Heart right ventricle (tissue), 16 donors: ENCODE measurements at places on chromosomes 6 and 20.

DNA sequence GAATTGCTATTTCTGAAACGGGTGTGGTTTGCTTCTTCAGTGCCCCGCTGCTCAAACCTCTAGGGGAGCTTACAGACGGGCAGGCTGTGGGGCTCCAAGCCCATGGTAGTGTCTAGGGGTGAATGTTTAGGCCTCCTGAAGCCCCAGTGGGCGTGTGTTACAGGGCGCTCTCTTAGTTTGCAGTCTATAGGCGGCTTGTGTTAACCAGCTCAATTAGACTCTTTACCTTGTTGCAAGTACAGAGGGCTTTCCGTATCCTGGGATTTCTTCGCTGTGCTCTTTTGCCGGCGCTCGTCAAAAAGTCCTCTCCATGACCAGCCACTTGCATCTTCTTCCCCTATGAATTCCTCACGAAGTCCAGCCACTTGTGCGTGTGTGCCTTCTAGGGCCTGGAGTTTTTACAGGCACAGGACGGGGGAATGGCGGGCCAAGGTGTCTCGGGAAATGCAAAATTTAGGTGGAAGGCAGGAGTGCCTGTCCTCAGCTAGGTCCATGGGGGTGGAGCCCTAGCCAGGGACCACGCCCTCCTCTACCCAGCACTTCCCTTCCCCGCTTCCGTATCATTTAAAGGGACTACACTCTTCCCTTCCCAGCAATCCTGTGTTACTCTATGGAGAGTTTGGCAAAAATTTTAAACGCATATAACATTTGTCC, 94.5 kb downstream of the HTR1B start:
- DNase-seq: peak; percentile 18

GRCh38 chr6:42200035-42200434, 5.3 kb upstream of the GUCA1B start:
- DNase-seq: no peak

DNA sequence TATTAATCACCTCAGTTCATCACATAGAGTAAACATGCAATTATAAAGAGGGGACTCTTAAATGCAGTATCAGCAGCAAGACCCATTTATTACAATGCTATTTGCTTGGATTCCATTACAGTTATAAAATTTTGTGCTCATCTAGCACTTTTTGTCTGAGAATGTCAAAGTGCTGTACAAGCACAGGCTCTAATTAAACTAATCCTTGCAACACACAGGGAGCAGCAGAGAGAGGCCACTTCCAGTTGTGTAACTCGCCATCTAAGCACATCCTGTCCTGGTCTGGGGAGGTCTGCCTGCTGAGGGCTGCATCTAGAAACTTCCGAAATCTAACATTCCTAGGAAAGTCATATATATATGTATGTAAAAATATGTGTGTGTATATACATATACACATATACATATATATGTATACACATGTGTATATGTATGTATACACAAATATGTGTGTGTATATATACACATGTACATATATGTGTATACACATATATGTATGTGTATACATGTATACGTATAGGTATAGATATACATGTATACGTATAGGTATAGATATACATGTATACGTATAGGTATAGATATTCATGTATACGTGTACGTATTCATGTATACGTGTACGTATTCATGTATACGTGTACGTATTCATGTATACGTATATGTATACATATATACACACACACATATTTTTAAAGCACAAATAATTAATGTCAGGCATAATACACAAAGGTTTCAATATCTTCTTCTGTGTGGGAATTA, 136.4 kb upstream of the JARID2 start:
- no peak for DNase-seq

DNA sequence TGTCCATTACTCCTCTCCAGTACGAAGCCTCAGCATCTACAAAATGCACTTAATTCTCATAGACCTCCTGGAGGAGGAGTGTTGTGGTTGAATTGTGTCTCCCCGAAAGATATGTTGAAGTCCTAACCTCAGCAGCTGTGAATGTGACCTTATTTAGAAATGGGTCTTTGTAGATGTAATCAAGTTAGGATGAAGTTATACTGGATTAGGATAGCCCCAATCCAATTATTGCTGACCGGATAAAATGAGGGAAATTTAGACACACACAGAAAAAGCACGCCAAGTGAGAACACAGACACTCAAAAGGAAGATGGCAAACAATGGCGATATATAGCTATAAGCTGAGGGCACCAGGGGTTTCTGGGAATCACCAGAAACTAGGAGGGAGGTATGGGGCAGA, 64.2 kb upstream of the FAM184A start:
- DNase-seq: no peak

DNA sequence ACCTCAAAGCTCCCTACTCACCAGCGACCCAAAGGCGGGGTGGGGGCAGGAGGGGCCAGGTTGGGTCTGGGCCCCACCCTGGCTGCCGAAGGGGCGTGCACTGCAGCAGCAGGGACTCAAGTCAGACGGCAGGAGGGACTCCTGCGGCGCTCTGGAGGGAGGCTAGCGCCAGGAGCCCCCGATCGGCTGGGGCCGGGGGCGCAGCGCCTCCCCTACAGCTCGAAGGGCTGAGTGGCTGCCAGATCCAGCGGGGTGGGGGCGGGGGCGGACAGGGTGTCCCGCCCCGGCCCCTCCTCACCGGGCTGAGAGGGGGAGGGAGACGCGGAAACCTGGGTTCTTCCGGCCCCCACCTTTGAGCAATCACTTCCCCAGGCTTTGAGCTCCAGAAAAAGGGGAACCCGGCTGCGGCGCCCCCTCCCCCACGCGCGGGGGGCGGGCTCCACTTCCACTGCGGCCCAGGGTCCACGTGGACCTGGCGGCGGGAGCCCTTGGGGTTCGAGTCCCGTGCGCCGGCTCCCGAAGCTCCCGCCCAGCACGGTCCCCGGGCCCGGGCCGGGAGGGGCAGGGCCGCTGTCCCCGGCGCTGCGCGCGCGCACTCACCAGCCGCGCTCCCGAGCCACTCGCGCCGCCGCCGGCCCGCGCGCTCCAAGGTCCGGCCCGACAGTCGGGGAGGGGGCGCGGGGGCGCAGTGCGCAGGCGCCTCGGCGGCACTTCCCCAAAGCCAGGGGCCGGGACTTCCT, at the start of gene RGS19:
TSS of gene RGS19 (minus strand) at position 246 of the 740 bp plus-strand sequence. CDS start 2,632 bp downstream, outside the sequence.
- DNase-seq: peak; percentile 83

DNA sequence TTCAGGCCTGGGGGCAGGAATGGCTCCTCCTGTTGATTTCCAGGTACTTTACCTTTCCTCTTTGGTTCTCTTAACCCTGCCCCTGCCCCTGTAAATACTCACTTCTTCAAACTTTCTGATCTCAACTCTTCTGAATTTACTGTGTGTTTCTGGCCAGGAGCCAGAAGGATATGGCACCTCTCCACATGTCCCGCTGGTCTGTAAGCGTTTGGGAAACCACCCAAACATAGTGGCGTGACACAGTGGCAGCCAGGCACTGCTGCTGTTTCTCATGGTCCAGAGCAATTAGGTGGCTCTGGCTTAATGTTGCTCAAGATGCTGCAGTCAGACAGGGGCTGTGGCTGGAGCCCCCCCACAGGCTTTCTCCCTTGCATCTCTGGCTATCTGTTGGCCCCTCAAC, 374.5 kb downstream of the RNGTT start:
- no peak for DNase-seq

DNA sequence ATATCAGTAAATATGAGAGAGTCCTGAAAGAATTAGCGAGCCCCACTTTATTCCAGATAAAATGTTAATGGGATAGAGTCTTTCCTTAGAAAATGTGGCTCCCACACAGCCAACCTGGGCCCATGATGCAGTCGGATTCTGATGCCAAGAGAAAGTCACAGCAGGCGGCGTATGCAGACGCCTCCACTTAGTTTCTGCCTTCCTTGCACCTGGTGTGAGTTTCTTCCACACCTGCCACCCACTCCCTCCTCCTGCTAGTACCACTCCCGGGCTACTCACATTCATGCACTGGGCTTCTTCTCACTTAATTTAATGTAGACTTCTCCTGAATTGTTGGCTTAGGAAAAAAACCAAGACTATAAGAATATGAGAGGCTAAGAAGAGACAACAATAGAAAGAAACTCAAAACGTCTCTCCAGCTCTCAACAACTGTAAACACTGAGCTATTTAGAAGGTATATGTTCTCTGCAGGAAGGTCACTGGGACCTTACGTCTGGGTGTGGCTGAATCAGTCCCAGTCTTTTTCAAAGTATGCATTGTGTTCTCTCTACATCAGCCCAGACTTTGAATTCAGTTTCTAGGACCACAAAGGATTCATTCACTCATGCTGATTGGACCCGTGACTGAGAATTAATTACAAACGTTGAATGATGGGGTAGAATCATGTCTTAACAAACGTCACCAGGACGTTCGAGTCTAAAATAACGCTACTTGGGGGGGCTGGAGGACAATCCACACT, 70.4 kb downstream of the GCNT2 start:
- DNase-seq: no peak

- no peak for DNase-seq
These were observed 493.5 kb upstream of the FLRT3 start for GRCh38 chr20:14830899-14831298.
